Activated B cell treated with CpG ODN at 0.5 μM for 24 hours (primary cell): ENCODE measurements at places on chromosomes 13 and 19. TPM values are rescaled to one million over a fixed set of nuclear protein-coding genes. Genes with fewer than 3 reads are reported as not detected.

GRCh38 chr19:16091546-16092475 is 15.5 kb downstream of the TPM4 start:
- H3K4me1 ChIP-seq: peaks cover 11% of the 10 kb centered on the region
- H3K36me3 ChIP-seq: peaks cover 90% of the 10 kb centered on the region
- no peak for DNase-seq
- H3K27me3 ChIP-seq: no peaks in the 10 kb centered on the region
- no peak overlapping the region for H3K27ac ChIP-seq
- H3K4me3 ChIP-seq: no peak overlapping the region

GRCh38 chr13:97214921-97215320 is 7.2 kb upstream of the MBNL2 start:
- peaks cover 3% of the 10 kb centered on the region for H3K4me1 ChIP-seq
- H3K4me3 ChIP-seq: no peak overlapping the region
- no peak overlapping the region for H3K27ac ChIP-seq
- peaks cover 3% of the 10 kb centered on the region for H3K27me3 ChIP-seq
- no peak for DNase-seq
- H3K36me3 ChIP-seq: no peaks in the 10 kb centered on the region

DNA sequence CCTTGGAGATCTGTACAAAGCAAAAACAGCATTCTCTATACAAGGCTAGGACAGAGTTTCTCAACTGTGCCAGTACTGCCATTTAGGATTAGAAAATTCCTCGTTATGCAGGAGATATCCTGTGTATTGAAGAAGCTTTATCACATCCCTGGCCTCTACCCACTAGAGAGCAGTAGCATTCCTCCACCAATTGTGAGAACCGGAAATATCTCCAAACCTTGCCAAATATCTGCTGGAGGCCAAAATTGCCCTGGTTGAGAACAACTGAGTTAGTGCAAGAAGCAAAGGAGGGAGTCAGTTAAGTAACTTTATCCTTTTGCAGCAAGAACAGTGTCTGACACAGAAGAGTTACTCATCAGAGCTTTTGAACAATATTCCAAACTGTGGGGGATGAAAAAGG is 16.2 kb upstream of the FREM2 start:
- H3K4me1 ChIP-seq: no peaks in the 10 kb centered on the region
- no peak for DNase-seq
- no peak overlapping the region for H3K27ac ChIP-seq
- H3K27me3 ChIP-seq: no peaks in the 10 kb centered on the region
- no peak overlapping the region for H3K4me3 ChIP-seq

GRCh38 chr19:11102944-11103343 is 13.7 kb downstream of the LDLR start:
- H3K4me1 ChIP-seq: no peaks in the 10 kb centered on the region
- no peak overlapping the region for H3K27ac ChIP-seq
- no peak overlapping the region for H3K4me3 ChIP-seq
- peaks cover 15% of the 10 kb centered on the region for H3K36me3 ChIP-seq

Gene MADCAM1
- total RNA-seq: 0.40 and 0.76 TPM in 2 replicates
